ENCODE measurements at places on chromosomes 12 and 14.

DNA sequence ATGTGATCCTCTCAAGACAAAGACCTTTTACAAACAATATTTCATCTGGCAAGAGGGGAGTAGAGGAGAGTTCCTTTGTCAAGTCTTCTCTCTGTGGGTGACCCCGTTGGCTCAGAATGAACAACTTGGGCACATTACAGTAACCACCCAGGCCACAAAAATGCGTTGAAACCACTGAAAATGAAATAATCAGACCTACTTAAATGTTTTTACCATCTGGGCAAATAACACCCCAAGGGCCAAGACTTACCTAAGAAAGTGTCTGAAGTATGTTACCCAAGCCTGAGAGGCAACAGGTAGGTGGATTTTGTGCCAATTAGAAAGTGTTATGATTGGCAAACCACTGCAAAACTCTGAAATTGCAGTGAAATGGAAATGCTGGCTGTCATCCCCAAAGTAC is 1.3 kb downstream of the TC2N start:
- peak; percentile 73 for DNase-seq

DNA sequence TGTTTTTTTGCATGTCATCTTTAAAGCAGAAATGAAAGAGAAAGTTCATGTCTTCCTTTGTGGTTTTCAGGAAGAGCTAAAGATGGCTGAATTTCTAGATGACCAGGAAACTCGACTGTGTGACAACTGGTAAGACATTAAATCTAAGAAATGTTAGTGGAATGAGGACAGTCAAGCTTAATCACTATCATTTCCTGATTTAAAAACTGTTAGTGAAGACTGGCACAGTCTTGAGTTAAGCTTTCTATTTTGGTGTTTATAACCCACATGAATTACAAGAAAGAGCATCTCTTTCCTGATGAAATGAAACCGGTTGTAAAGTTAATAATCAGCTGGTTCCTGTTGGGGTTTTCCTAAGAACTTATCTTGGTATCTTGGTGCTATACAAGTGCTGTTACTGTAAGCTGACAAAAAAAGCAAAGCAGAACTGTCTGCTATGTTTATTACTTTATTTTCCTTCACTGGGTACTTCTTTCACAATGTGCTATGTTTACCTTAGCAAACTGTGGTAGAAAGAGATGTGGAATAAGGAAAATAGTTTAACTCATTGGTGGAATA is 5.2 kb downstream of the TRAFD1 start:
- DNase-seq, result peak; percentile 38

GRCh38 chr14:74506411-74506851 is 12.9 kb downstream of the ISCA2 start:
- DNase-seq, result no peak

GRCh38 chr12:47744005-47744651 is 14.6 kb downstream of the RAPGEF3 start:
- no peak for DNase-seq

DNA sequence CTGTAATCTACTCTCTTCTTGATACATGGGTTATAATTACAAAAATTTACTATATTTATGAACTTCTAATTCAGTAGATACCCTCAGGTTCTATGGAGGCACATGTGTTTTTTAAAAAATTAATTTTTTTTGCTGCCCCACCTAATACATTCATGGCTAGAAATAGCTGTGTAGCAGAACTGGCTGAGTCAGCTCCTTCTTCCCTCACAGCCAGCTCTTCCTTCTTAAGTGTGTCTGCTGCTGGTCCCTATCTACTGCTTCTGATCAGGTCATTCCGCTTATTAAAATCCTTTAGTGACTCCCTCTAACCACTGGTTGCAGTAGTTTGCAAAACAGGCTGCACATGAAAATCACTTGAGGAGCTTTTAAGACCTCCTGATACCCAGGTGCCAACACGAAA is 400.1 kb downstream of the APAF1 start:
- no peak for DNase-seq

DNA sequence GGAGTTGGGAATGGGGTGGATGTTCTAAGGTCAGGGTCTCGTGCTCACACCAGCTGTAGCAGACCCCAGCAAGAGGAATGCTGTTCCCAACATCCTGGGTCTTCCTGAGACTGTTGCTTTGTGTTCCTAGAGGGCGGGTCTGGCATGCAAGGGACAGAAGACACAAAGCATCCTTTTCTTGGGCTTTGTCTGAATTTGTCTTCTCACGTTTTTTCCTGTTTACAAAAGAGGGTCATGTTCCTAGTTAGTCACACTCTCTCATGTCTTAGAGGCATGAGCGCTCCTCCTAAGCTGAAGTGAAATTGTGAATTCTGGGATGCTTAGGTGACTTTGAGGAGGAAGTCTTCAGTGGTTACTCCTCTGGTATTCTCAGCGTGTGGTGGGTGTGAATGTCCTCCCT is 9.6 kb upstream of the TAMALIN start:
- DNase-seq, result no peak

- DNase-seq, result no peak
Measured at GRCh38 chr12:38653650-38654049, 251.7 kb downstream of the CPNE8 start.

DNA sequence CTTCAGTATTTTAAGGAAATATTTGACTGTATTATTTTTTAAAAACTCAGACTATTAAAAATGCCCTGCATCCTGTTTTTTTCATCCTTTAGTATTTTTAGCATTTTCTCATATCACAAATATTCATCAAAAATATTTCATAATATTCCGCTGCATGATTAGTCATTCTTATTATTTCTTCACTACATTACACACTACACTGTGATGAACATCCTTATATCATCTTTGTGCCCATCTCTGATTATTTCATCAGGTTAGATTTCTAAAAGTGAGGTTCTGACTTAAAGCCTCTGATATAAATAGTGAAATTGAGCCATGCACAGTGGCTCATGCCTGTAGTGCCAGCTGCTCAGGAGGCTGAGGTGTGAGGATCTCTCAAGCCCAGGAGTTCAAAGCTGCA is 8.1 kb downstream of the COCH start:
- no peak for DNase-seq

GRCh38 chr14:52129721-52130120 is 60.9 kb upstream of the NID2 start:
- no peak for DNase-seq

DNA sequence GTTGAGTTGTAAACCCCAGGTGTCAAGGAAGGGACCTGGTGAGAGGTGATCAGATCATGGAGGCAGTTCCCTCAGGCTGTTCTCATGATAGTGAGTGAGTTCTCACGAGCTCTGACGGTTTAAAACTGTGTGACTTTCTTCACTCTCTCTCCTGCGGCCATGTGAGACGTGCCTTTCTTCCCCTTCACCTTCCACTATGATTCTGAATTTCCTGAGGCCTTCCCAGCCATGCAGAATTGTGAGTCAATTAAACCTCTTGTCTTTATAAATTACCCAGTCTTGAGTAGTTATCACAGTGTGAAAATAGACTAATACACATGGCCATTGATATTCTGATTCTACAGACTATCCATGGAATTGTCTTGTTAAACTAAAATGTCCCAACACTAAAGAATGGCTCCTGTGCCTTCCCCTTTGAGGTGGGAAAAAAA is 85.6 kb downstream of the SLC2A13 start:
- no peak for DNase-seq

DNA sequence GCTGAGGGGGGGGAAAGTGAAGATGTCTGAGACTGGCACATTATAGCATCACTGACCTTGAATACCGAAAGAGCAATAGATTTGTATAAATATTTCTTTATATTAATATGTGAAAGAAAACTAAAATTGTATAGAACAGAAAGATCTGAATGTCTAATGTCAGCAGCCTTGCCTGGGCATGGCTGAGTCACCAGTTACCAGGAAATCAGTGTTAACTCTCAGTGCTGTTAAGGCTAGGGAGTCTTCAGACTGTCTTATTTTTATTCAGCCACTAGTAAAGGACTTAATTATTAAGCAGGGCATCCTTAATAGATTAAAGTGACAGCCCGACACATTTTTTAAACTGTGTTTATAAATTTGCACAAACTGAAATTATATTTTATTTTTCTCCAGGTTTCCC is 122.9 kb upstream of the AEBP2 start:
- peak; percentile 26 for DNase-seq

GRCh38 chr12:63302269-63302940 is 151.4 kb upstream of the AVPR1A start:
- DNase-seq, result no peak

GRCh38 chr14:91046488-91047072 is 13.9 kb downstream of the RPS6KA5 start:
- no peak for DNase-seq

DNA sequence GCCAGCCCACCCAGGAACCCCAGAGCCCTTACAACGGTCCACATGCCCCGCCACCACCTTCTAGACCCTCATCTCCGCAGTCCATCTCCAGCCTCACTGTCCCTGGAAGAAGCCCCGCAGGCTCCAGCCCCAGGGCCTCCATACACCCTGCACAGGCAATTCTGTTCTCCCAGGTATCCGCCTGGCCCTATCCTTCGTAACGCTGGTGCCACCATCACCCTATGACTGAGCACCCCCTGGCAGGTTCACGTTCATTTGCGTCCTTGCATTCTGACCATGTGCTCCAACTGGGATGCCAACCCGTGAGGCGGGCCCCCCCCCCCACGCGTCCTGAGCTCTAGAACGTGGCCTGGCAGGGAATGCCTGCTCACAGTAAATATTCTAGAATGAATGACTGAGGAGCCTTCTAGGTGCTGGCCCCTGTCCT is 675 bp upstream of the SCARB1 start:
- DNase-seq, result no peak

GRCh38 chr12:69278814-69279782 is 39.7 kb downstream of the CPSF6 start:
- DNase-seq, result no peak

DNA sequence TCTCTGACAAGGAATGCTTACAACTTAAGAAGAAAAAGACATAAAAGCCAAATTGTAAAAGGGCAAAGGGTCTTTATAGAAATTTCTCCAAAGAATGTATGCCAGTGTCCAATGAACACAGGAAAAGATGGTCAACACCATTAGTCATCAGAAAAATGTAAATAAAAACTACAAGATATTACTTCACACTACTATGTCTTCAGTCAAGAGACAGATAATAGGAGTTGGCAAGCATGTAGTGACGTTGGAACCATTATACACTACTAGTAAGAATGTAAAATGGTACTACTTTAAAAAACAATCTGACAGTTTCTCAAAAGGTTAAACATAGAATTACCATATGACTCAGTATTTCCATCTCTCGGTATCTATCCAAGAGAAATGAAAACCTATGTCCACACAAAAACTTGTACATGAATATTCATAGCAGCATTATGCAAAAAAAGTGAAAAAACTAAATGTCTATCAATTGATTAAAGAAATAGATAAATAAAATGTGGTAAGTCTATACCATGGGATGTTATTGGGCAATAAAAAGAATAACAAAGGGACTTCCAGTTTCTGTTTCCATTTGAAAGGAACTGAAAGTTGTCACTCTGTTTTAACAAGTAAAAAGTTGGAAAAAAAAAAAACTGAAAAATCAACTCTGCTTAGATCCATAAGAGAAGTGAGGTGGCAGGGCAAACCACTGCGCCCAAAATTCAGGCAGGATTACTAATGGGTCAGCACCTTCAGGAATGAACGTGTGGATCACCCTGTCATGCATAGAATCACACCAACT is 69.8 kb downstream of the ALG10B start:
- no peak for DNase-seq

DNA sequence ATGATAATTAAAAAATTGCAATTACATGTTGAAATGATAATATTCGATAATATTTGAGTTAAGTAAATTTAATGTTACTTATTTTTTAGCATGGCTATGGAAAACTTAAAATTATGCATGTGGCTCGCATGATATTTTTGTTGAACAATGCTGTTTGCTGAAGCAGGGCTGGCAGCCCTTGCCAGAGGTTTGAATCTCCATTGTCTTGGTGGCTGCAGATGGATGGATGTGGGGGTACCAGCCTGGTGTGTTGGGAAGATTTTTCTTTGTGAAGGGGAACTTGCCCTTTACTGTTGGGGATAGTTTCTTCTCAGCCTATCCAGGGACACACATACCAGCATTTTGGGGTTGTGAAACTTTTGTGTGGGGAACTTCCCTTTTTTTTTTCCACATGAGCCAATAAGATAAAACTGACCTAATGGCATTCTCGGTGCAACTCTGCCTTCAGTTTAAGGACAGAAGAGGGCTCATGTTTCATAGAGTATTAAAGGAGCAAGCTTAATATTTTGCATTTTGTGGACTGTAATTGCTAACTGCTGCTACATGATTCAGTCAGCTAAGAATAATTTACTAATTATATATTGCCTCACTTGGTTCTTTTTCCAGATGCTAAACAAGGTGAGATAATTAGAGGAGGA is 8.8 kb downstream of the RASSF3 start:
- peak; percentile 15 for DNase-seq

GRCh38 chr14:77911356-77911755 is 111.4 kb downstream of the ADCK1 start:
- DNase-seq, result no peak

GRCh38 chr14:76081642-76082041 is 70.1 kb upstream of the GPATCH2L start:
- DNase-seq, result no peak

DNA sequence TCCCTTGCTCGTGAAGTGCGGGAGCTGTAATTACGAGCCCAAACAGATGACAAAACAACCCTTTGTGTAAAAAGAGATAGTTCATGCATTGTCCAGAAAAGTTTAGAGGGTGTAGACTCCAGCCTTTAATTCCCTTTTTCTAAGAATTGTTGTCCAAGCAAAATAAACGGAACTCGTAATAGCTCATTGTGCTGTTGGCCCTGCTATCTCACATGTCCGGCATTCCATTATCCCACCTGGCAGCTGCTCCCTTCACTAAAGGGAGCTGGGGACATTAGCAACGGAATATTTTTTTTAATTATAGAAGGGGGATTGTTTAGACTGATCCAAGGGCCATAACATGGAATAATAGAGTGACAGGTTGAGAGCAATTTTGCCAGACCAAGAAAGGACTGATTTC is 277.5 kb upstream of the TBX3 start:
- no peak for DNase-seq

DNA sequence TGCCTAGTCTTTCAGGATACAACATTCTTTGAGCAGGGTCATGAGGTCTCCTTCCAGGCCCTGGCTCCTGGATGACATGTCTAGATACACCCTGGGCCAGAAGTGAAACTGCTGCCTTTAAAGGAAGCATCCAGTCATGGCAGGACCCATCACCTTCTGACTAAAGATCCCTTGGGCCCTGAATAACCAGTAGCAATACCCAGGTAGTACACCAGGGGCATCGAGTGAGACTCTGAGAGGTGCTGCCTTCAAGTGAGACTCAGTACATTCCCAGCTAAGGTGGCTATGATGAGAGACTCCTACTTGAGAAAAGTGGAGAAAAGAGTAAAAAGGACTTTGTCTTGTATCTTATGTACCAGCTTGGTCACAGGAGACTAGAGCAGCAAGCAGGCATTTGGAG is 23.5 kb downstream of the OR6C68 start:
- DNase-seq, result no peak
